ENCODE measurements at places on chromosomes 4 and X. TPM values are rescaled to one million over a fixed set of nuclear protein-coding genes. Genes with fewer than 3 reads are reported as not detected.

Gene CSN1S1
- not detected for polyA plus RNA-seq

Gene SFRP2
- polyA plus RNA-seq: 0.33 TPM

Gene STATH
- polyA plus RNA-seq: not detected

Gene SOD3
- polyA plus RNA-seq: 13.8 TPM

Gene MND1
- 1.2 TPM for polyA plus RNA-seq

Gene RPL34
- 9,319 TPM for polyA plus RNA-seq

Gene NKX6-1
- not detected for polyA plus RNA-seq

Gene NEIL3
- 0.85 TPM for polyA plus RNA-seq

Gene ZNF630
- polyA plus RNA-seq: 1.5 TPM

Gene UFSP2
- polyA plus RNA-seq: 11.0 TPM

Gene FATE1
- not detected for polyA plus RNA-seq

Gene TACR3
- polyA plus RNA-seq: not detected

Gene PABPC4L
- polyA plus RNA-seq: 0.09 TPM
